ENCODE measurements at places on chromosomes 4 and X.

GRCh38 chr4:74503580-74503979, 58.6 kb downstream of the AREG start:
- DNase-seq: no peak

DNA sequence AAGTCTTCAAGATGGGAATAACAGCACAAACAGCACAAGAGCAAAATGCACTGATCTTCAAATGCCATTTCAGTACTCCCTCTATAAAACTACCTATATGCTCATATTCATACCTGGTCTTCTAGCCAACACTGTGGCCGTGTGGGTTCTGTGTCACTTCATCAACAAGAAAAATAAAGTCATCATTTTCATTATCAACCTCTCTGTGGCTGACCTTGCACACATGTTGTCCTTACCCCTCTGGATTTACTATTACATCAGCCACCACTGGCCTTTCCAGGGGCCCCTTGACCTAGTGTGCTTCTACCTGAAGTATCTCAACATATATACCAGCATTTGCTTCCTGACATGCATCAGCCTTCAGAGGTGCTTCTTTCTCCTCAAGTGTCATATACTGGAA, 59.6 kb upstream of the GPR174 start:
- no peak for DNase-seq

DNA sequence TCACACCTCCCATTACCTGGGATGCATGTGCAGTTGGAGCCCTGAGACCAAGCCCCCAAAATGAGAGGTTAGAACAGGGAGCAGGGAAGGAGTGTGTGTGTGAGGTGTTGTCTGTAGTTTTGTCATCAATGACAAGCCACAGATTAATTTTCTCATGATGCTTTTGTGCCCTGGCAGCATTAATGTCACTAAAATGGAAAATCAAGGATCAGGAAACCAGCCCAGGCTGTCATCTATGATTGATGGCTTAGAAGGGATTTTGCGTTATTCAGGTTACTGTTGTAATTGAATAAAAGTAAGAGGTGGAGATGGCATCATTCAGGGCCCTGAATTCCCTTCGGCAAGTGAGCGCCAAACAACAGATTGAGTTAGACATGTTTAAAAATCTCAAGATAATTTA, 130.5 kb upstream of the C1QTNF7 start:
- no peak for DNase-seq

- no peak for DNase-seq
Measured at GRCh38 chrX:13854003-13854402, 37.1 kb upstream of the GPM6B start.

- DNase-seq: no peak
Measured at GRCh38 chr4:188904617-188905016, 765.4 kb downstream of the TRIML1 start.

GRCh38 chr4:175470131-175470530, 341.9 kb downstream of the GPM6A start:
- DNase-seq: no peak

All from esophagus squamous epithelium (tissue), 5 donors.